Substantia nigra (tissue), 51 donors: ENCODE measurements at places on chromosomes 12 and 14.

- DNase-seq: no peak
Observed at GRCh38 chr14:103164779-103165178, 41.5 kb downstream of the TNFAIP2 start.

- DNase-seq: no peak
Observed at GRCh38 chr12:132872073-132872855, 15.1 kb downstream of the CHFR start.

- no peak for DNase-seq
Observed at GRCh38 chr12:122558745-122559641, 31.9 kb downstream of the KNTC1 start.

GRCh38 chr12:5073853-5074252 is 30.2 kb downstream of the KCNA5 start:
- no peak for DNase-seq

- DNase-seq: no peak
Observed at GRCh38 chr12:34406228-34406995, 384.1 kb downstream of the ALG10 start.

- no peak for DNase-seq
Observed at GRCh38 chr12:6753772-6754356, 923 bp upstream of the MLF2 start.

DNA sequence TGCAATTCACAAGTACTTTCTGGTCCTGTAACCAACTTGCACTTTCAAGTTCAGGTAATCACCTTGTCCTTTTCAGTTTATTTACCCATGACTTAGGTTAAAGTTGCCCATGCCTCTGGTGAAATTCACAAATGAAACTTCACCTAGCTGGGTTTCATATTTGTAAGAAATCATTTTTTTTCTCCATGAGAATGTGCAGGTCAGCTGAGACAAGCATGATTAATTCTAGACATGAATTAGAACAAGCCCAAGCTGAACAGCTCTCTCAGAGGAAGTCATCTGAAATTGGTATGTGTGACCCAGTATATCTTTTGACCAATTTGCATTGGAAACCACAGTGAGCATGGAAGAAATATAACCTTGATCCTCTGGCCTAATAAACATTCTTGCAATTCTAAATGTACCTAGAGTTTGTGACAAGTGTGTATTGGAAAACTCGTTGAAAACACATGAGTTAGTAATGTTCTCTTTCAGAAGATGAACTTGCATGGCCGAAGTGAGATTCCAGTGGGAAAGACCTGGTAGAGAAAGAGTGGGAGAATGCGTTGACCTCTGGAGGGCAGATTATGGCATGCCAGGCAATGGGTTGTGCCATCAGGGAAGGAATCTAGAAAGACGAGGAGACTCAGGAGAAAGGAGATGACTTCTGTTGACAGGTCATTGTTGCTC is 486.5 kb downstream of the ZFP36L1 start:
- DNase-seq: no peak

- DNase-seq: no peak
Observed at GRCh38 chr14:100577986-100578431, 9.2 kb downstream of the BEGAIN start.

- no peak for DNase-seq
Observed at GRCh38 chr12:109124878-109125648, 8.7 kb downstream of the ACACB start.

GRCh38 chr14:53384536-53384935 is 231.4 kb upstream of the DDHD1 start:
- no peak for DNase-seq

DNA sequence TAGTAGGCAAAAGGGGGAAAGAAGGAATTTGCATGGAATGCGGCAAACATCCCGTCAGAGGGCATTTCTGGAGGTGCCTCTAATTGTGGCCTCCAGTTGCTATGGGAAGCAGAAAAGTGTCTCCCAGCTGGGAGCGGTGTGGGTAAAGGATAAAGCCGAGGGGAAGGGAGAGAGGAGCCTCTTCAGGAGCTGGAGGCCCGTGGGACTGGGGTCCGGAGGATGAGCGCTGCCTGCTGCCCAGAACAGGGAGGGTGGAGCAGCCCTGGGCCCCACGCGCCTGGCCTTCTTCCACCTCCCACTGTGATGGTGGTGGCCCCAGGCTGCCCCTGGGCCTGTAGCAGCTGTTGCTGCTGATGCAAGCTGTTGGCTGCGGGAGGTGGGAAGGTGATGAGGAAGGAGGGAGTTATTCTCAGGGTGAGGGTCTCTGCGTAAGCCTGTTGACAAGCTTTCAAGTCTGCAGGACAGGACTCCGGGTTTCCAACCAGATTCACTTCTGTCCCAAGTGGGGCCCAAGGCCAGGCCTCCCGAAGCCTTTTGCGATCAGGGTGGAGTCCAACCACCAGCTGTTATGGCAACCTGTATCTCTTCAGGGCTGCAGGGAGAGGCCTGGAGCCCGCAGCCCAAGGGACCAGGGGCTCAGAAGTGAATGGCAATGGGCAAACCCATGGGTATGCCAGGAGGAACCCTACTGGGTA is 19.1 kb upstream of the PGF start:
- DNase-seq: no peak

DNA sequence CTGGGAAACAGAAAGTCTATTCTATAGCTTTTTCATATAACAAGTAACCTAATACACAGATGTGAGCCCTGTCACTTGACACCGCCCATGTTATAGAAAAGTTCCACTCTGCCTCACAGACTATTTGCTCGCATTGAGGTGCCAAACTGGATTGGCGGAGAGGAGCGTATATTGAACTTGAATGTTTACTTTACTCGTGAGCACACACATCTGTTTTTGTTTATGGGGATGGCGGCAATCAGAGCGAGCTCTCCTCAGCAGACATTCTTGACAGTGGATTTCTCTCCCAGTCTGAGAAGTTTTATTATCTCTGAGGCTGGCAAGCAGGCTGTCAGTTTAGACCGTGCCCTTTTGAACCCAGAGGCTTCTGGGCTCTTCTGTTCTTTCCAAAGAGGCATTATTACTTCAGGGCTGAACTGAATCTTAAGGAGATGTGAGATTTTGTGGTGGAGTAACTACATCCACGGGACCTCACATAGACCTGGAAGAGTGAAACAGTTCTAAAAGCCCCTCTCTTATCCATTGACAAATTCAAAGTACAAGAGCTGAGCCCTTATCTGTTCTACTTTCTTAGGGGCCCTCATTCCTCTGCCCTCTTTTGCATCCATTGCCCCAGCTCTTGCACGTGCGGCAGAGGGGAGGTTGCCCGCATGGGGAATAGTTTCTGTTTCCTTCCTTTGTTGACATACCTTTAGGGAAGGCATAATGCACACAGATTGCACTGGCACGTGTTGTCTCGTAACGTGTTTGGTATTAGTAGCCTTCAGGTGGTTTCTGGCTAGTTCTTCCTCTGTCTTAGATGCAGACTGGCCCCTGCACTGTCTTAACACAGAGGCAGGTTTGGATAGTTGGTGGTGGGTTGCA is 68.2 kb downstream of the DRAM1 start:
- no peak for DNase-seq

GRCh38 chr14:106493962-106494823 is 967.8 kb downstream of the TMEM121 start:
- no peak for DNase-seq

GRCh38 chr14:90535556-90536090 is 138.8 kb downstream of the CALM1 start:
- no peak for DNase-seq

GRCh38 chr12:66848967-66849366 is 170.1 kb upstream of the GRIP1 start:
- no peak for DNase-seq

GRCh38 chr14:105182296-105183020 is 1.3 kb upstream of the NUDT14 start:
- DNase-seq: no peak

- DNase-seq: no peak
Observed at GRCh38 chr14:65308536-65308935, 104.0 kb upstream of the FUT8 start.

GRCh38 chr12:54692353-54692752 is 44.2 kb upstream of the DCD start:
- no peak for DNase-seq

DNA sequence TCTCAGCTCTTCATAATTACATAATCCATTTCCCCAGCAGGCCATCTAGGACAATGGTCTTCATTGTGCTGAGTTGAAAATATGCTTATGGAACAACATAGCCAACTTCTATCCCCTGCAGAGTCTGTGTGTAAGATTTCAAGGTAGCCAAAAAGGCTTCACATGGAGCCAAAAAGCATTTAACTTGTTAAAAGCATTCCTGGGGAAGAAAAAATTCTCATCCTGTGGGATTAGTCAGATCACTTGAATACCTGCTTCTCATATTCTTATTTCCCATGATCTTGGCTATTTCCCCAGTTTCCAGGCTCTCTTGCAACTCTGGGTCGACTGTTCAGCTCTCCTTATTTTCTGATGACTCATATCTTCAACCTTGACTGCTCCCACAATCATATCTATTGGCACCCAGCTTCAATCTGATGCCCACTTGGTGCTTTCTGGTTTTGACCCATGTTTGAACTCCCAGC is 178.9 kb downstream of the KLHL28 start:
- DNase-seq: no peak

- no peak for DNase-seq
Observed at GRCh38 chr12:104608998-104609397, 152.2 kb downstream of the CHST11 start.

- no peak for DNase-seq
Observed at GRCh38 chr12:89350630-89351488, 1.4 kb downstream of the DUSP6 start.

DNA sequence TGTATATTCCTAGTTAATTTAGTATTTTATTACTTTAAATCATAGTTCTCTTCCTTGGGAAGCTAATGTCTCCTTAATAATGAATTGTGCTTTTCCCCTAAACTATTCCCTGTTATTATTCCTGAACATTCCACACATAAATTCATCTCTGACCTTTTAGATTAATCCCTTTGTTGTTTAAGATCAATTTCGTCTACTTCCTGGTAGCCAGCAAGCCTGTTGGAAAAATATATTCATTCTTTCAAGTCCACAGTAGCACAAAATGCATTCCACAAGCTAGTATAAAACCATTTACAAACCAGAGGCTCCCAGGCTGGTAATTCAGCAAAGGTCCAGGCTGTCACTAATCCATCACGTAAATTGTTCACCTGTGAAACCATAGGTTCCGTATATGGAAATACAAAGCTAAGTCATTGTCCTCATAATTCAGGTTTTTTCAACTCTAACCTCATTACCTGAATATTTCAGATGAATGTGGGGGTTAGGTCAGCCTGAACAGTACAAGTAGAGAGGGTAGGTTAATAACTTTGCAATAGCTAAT is 232.7 kb downstream of the SEC23A start:
- no peak for DNase-seq

- DNase-seq: peak; percentile 35
Observed at GRCh38 chr14:75979648-75980565, 1.9 kb downstream of the TGFB3 start.

DNA sequence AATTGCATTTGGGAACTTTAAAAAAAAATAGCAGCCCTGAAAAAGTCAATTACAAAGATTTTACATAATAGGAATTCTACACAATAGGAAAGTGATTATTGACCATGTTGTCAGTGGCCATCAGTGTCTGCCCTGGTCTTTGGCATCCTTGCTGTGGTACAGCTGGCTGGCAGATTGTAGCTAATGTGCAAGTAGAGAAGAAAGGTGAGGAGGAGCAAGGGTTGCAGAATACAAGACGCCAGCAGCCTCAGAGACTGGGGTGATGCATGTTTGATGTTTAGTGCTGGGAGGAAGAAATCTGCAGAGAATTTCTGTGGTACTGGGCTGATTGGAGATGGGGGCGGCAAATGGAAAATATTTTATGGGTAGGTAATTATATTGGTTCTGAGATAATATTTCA is 322.9 kb downstream of the TMEM117 start:
- DNase-seq: no peak

- DNase-seq: peak; percentile 95
Observed at GRCh38 chr14:23555882-23556699, at the start of gene THTPA. Gene THTPA, plus strand, starts transcription at chr14:23556271. Its CDS starts 487 bp downstream, at chr14:23556758.

DNA sequence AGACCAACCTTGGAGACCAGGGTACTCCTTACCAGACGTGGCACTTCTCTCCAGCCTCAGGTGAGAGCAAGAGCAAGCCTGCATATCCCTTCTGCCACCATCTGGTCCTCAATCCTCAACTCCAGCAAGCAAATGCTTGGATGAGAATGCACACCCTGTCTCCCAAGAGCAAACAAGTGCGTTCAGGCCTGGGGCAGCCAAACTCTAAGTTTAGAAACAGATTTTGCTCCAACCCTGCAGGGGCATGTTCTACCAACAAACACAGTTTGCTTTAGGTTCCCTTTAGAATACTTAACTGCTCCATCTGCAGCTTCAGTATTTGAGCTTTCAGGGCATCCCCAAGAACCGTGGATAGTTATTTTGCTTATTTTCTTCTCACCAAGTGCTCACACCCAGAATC is 55.9 kb upstream of the FICD start:
- no peak for DNase-seq

DNA sequence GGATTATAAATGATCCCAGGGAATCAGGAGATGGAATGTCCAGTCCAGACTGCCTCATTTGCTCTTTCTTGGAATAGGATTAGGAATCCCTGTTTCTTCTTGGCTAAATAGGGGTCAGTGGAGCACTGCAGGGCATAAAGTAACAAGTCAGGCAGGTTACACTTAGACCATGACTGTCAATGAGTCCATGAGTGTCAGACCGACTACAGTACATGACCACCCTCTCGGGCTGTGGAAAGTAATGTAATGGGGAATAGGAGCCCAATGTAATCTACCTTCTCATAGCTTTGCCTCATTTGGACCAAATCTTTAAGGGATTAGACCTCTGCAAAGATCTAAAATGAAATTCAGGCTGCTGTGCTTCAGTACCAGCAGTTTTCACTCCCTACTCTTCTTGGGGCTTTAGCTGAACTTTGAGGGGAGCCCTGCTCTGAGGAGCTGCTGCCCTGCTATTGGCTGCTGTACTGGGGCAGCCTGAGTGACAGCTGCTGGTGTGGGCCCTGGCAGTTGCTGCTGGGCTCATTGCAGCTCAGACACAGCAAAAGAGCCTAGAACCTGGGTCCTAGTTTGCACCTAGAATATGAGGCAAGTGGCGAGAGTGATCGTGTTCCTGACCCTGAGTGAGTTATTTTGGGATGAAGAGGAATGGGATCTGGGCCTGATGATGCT is 62.2 kb upstream of the OR4E1 start:
- DNase-seq: no peak

GRCh38 chr14:103378038-103378854 is 7.0 kb upstream of the MARK3 start:
- no peak for DNase-seq

DNA sequence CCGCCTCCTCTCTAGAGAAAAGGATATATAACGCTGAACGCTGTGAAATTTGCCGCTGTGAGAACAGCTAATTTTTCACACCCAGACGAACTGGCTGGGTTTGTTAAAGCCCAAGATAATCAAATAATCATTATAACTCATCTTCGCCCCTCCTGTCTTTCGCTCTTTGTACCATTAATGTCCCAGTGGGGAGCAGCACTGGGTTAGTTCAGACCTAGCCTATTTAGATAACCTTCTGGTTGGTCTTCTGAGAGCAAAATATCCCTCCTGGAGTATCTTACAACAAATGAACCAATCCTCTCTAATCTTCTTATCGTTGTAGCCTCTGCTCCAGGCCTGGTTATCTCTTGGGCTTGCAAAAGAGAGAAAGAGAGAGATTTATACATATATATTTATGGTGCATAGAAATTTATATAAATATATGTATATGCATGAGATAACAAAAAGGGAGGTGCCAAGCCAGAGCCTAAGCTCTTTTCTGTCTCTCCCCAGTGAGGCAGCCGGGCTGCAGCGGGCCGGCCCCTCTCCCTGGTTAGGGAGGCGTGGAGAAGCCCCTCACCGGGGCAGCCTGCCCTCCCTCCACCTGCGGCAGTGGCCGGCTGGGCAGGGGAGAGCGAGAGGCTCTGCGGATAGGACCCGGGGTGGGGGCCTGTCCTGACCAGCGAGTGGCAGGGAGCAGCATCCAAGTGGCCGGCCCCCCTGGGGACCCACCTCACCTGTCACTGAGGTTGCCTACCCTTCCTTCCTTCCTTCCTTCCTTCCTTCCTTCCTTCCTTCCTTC is 202.0 kb upstream of the LHX5 start:
- DNase-seq: no peak
